ENCODE measurements at places on chromosomes 3 and 15. TPM values are rescaled to one million over a fixed set of nuclear protein-coding genes. Genes with fewer than 3 reads are reported as not detected.

The HCLS1 gene
- 382 TPM for total RNA-seq

The SPATA12 gene
- total RNA-seq, result not detected

GRCh38 chr15:70268698-70269251 lies 171.1 kb upstream of the TLE3 start:
- H3K4me3 ChIP-seq, result no peak overlapping the region
- no peaks in the 10 kb centered on the region for H3K36me3 ChIP-seq
- no peak for DNase-seq
- H3K4me1 ChIP-seq, result peaks cover 3% of the 10 kb centered on the region
- no peak overlapping the region for H3K27ac ChIP-seq

DNA sequence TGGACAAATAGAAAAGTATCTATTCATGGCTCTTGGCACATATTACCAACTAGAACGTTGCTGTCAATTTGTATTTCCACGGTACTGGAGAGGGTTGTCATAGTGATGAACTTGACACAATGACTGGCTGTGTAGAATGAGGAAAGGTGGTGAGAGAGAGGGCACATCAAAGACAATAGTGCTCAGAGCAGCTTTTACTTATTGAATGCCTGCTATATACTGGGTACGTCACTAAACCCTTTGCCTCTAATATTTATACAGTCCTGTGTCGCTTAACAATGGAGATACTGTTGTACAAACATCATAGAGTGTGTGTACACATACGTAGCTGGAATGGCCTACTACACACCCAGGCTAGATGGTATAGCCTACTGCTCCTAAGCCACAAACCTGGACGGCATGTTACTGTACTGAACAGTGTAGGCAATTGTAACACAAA lies 8.3 kb downstream of the TMPRSS7 start:
- H3K4me3 ChIP-seq, result no peak overlapping the region
- H3K27ac ChIP-seq, result no peak overlapping the region
- H3K36me3 ChIP-seq, result no peaks in the 10 kb centered on the region
- peaks cover 2% of the 10 kb centered on the region for H3K27me3 ChIP-seq

DNA sequence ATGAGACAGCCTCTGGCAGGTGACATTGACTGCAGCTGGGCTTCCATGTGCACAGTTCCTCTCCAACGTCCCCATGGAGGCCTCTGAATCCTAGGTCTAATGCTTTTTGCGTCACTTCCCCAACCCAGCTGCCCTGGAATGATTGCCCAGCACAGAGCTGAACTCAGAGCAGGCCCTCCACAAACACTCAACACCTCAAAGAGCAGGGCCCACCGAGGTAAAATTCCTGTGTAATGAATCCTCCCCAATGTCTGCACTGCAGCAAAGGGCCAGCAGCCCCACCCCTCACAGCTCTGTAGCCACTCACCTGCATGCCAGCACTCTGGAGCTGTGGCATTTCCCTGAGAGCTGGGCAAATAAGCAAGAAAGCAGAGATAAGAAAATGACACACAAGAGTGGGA lies 42.6 kb upstream of the DUSP7 start:
- H3K4me1 ChIP-seq, result peaks cover 1% of the 10 kb centered on the region
- no peaks in the 10 kb centered on the region for H3K27me3 ChIP-seq
- H3K36me3 ChIP-seq, result peaks cover 38% of the 10 kb centered on the region
- DNase-seq, result no peak
- no peak overlapping the region for H3K27ac ChIP-seq

GRCh38 chr3:67028001-67028784 lies 30.1 kb downstream of the KBTBD8 start:
- H3K36me3 ChIP-seq, result no peaks in the 10 kb centered on the region
- no peak overlapping the region for H3K4me3 ChIP-seq
- H3K4me1 ChIP-seq, result peaks cover 2% of the 10 kb centered on the region

Data from activated CD4-positive, alpha-beta memory T cell treated with anti-CD3 and anti-CD28 coated beads, Interleukin-2, amount 10 ng/mL, durations not matched to agents 7 days and 5 days (primary cell).